HT-29 (cell line): ENCODE measurements at places on chromosomes 6 and 20. TPM values are rescaled to one million over a fixed set of nuclear protein-coding genes. Genes with fewer than 3 reads are reported as not detected.

IDH3B gene
- 139 and 146 TPM in 2 replicates for total RNA-seq

KCNQ5 gene
- total RNA-seq = not detected in 2 replicates

KCNK15 gene
- total RNA-seq = not detected in 2 replicates

TENT5A gene
- 2.6 and 3.9 TPM in 2 replicates for total RNA-seq

BCAS1 gene
- total RNA-seq = 39.5 and 42.4 TPM in 2 replicates

REM1 gene
- total RNA-seq = not detected in 2 replicates

GRCh38 chr20:44745122-44745597, 505 bp upstream of the KCNK15 start:
- DNase-seq = no peak

DNA sequence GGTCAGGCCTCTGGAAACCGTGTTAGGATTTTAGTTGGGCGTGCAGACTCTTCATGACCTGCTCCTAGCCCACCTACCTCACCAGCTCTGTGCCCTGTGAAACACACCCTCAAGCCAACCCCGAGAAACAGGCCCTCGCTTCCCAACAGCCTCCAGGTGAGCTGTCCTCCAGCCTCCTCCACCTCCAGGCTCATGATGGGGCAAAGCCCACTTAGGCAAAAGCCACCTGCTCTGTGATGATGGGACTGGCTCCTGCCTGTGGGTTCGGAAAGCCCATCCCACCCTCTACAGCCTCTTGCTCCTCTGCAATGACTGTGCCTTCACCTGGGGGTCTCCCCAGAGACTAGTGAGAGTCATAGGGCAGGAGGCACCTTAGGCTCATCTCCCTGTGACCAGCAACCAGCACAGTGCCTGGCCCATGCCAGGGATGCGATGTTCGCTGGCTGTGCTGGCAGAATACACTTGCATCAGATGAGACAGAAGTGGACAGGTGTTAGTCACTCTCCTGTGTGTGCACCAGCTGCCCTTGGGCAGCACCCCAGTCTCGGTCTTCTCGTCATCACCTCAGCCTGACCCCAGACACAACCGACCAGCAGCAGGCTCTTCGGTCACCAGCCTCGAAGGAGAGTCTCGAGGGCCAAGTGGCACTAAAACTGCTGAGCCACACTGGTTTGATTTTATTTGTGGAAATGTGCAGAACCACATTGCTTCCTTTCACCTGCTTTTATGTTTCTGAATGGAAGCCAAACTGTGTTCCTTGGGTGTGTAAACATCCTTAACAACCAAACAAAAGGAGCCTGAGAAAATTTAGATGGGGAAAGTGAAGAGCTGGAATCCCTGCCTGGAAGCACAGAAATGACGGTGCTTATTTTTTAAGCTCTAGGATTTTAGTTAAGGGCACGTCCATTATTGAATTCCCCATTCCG, 10.7 kb downstream of the PXDC1 start:
- DNase-seq = no peak

DNA sequence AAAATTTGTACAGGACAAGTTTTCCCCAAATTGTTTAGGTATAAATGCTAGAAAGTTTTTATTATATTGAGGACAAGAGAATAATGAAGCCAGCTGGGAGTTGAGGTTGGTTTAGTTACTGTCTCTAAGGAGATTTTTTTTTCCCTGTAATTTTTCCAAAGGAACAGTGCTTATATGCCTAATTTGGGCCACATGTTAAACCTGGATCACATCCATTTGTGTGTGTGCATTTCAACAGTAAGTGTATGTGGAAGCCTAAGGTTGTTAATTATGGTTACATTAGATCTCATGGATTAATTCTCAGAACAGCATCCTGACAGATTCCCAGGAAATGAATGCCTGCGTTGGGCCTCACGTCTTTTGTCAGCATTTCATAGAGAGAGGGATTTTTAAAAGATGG, 4.5 kb downstream of the IGF2R start:
- no peak for DNase-seq

GRCh38 chr6:166997768-166998255, 1.4 kb upstream of the CEP43 start:
- peak; percentile 87 for DNase-seq

- DNase-seq = no peak
Observed at GRCh38 chr20:22374066-22374465, 210.3 kb downstream of the FOXA2 start.

GRCh38 chr6:90533615-90534336, 53.1 kb downstream of the MAP3K7 start:
- no peak for DNase-seq

GRCh38 chr6:81751388-81752083, 945 bp downstream of the TENT5A start:
- DNase-seq = peak; percentile 57

DNA sequence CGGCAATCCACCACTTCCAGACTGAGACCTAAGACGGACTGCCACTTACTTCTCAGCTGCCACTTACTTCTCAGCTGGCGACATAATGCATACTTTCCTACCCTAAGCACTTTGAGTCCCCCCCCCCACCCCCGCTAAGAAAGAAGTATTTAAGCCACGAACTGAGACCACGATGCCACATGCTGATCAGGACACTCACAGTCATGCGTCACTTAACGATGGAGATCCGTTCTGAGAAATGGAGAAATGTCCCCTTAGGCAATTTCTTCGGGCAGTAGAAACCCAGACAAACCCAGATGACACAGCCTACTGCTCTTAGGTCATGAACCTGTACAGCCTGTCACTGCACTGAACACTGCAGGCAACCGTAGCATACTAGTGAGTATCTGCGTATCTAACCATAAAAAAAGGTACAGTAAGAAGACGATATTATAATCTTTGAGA, 690 bp downstream of the IFNGR1 start:
- DNase-seq = peak; percentile 60

DNA sequence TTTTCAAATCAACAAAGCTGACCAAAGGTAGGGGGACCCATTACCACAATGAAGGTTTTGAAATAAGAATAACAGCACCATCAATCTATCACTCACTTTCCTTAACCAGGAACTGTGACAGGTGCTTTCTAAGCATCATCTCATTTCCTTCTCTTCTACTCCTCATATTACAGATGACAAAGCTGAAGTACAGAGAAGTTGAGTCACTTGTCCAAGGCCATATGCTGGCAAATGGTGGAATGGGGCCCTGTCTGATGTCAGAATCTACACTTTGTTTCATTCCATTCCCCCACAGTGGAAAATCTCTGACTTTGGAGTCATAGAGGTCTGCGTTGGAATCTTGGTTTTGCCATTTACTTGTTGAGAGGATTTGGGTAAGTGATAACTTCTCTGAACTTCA, 222.5 kb upstream of the LRFN2 start:
- DNase-seq = no peak

DNA sequence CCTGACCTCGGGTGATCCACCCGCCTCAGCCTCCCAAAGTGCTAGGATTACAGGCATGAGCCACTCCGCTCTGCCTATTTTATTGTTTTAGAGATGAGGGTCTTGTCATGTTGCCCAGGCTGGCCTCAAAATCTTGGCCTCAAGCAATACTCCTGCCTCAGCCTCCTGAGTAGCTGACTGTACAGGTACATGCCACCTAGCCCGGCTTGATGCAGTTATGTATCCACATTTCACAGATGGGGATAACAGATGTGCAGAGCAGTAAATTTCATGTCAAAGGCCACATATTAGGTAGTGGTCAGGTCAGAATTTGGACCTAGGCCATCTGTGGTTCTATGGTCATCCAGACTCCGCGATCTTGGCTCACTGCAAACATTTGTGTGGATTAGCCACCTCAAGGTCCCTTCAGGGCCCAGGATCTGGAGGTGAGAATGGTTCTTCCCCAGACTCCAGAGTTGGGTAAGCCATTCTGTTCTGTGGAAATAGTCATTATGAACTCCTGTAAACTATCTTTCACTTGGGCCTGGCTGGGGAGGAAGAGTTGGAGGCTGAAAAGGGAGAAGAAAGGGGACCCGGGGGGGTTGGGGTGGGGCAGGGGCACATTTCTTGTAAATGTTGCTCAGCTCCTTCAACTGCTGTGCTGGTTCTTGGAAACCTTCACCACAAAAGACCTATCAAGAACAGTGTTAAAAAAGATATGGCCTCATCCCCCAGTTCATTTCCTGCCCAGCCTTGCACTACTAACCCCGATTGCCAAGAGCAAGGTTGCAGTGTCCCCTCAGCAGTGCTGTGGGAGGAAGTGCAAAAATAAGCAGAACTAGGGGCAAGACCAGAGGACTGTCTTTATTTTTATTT, 13.0 kb downstream of the PIM1 start:
- no peak for DNase-seq

GRCh38 chr20:56842056-56842455, 212.9 kb downstream of the TFAP2C start:
- no peak for DNase-seq

DNA sequence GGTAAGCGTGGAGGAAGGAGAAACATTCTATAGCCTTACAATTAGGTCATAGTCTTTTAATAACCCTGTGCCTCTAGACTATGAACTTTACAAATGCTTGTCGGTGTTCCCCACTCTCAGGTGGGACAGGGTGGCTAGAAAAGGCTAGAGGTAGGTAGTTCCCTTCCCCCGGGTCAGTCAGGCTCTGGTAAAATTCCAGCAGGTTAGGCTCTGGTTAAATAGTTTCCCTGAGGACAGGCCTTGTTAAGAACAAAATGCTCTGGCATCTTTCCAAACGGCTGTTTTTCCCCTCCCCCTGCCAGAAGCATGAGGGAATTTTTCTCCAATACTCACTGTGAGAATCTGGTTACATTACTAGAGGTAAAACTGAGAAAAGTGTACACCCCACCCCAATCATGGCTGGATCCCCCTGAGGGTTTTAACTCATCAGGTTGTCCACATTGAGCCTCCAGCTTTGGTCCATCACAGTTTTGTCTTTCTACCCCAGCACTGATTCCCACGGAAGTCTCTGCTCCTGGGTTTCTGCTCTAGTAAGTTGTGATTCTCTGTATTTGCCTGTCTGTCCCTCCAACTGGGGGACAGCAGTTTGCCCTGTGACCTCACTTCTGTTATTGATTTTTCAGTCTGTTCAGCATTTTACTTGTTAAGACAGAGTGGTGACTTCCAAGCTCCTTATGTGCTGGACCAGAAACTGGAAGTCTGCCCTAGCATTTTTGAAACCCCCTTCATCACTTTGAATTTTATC, 84.7 kb upstream of the ADGRF1 start:
- peak; percentile 60 for DNase-seq

DNA sequence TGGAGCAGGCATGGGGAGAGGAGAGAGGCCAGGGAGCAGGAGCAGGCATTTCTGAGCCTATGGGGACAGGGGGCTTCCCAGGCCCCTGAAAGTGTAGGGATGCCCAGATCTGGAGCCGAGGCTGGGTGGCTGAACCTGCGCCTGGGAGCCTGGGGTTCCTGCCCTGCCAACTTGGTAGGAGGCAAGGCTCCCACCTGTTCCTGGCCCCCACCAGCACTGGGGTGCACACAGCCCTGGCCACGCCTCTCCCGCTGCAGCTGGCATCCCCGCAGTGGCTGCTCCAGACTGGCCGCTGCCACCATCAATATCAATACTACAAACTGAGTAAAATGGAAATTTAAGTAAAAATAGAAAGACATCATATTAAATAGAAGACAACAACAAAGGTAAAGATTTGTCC, 684.9 kb upstream of the MAP3K7 start:
- no peak for DNase-seq

DNA sequence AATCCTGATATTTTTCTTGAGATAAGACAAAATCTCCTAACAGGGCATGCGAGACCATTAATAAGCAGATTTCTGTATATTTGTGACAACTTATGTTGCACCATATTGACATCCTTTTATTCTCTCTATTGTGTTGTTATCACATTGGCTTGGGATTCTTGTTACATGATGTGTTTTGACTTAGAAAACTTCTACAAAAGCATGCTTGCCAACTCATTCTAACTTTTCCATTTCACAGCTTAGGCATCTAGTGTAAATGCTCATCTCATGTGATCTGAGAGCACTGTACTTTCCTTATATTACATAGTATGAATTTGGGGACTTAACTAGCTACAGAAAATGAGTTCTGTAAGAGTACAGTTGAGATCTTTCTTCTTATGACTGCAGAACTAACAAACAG, 1040.7 kb upstream of the ADGRB3 start:
- DNase-seq = no peak

GRCh38 chr20:44495802-44496481, 20.3 kb downstream of the TTPAL start:
- DNase-seq = no peak

DNA sequence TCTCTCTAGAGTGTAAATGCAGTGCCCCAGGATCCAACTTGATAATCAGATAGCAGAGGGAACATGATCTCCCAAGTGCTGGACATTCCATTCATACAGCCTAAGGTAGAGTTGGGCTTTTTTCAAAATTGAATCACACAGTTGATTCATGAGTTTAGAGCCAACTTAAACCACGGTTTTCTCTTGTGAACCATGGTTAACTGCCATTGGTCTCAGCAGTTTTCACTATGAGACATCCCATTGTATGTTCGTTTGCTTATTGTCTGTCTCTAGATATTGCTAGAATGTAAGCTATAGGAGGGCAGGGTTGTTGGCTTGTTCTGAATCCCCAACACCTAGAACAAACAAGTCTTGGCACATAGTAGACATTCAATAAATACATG, 37.2 kb upstream of the TAF8 start:
- no peak for DNase-seq

- no peak for DNase-seq
Observed at GRCh38 chr6:127198549-127198948, 68.1 kb upstream of the RNF146 start.

DNA sequence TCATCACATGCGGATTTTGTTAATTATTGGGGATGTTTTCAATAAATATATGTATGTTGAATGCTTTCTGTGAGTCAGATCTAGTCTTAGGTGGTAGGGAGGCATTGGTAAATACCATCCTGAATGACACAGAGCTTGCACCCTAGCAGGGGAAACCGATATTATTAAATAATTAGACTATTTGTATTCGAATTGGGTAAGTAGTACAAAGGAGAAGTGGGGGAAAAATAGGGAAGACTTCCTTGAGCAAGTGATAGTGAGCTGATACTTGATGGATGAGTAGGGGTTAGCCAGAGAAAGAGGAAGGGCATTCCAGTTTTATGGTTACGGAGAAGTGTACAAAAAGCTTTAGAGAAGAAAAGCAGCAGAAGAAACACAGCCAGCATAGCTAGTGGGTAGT, 1.5 kb downstream of the RIOK1 start:
- no peak for DNase-seq

DNA sequence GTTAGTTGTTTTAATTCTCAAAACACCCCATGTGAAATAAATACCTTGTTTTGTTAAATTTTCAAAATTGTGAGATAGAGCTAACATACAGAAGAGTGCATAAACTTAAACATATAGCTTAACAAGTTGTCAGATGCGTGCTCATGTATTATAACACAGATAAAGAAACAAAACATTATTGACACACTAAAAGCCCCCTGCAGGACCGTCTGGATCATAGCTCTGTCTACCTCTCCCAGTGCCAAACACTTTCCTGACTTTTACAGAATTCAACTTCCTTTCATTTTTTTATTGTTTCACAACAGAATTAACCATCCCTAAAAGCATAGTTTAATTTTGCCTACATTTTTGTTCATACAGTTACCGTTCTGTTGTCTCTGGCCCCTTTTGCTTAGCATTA, 17.8 kb upstream of the FRK start:
- no peak for DNase-seq

GRCh38 chr6:151550618-151551017, 56.8 kb downstream of the CCDC170 start:
- no peak for DNase-seq

GRCh38 chr6:108453601-108454185, 107.0 kb upstream of the FOXO3 start:
- DNase-seq = no peak
